ENCODE measurements at places on chromosomes 3 and 15.

GRCh38 chr3:183583331-183584245 lies 28.1 kb upstream of the KLHL6 start:
- DNase-seq = no peak

DNA sequence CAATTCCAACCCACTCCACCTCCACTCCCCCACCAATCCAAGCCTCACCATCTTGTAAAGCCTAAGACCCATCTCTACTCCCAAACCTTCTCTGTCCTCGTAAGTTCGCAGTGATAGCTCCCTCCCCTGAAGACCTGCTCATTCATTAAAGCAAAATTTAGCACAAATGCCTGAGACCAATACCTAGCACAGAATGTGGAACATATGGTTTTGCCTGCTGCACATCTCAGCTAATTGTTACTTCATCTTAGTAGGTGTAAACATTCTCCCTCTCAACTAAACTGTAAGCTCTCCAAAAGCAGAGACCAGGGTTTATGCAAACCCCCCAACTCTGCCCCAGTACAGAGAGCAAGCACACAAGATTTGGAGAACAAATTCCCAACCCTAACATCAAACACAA lies 20.5 kb downstream of the DCLK3 start:
- DNase-seq = no peak

DNA sequence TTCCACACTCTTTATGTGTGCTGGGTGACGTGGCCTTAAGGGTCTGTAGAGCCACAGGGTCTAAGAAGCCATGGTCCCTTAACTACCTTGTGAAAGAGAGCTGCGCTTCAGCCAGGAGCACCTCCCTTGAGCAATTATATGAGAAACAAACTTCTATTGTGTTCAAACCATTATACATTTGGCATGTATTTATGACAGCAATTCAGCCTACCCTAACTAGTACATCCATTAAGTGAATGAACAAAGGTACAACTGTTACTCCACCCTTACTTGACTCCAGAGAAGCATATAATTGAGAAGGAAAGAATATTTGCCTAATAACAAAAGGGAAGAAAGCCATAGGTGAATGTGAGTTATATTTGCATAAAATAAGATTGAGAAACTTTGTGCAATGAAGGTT lies 69.8 kb upstream of the BOC start:
- DNase-seq = no peak

GRCh38 chr15:42138968-42139386 lies 17.5 kb downstream of the PLA2G4F start:
- DNase-seq = no peak

DNA sequence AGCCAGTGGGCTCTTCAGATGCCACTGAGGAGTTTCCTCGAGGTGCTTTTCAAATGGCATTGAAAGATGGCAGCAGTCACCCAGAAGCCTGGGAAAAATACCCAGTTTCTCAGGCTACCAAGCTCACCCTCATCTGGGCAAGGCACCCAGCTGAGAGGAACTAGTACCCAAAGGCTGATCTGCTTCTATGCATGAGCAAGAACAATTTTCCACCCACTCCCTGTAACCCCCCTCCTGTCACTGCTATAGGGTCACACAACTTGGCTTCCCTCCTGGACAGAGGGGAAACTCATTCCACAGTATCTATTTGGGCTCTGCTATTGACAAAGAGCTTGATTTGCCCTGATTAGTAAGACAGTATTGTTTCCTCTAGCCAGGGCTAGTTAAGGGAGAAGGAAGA lies 31.9 kb downstream of the THRB start:
- no peak for DNase-seq

DNA sequence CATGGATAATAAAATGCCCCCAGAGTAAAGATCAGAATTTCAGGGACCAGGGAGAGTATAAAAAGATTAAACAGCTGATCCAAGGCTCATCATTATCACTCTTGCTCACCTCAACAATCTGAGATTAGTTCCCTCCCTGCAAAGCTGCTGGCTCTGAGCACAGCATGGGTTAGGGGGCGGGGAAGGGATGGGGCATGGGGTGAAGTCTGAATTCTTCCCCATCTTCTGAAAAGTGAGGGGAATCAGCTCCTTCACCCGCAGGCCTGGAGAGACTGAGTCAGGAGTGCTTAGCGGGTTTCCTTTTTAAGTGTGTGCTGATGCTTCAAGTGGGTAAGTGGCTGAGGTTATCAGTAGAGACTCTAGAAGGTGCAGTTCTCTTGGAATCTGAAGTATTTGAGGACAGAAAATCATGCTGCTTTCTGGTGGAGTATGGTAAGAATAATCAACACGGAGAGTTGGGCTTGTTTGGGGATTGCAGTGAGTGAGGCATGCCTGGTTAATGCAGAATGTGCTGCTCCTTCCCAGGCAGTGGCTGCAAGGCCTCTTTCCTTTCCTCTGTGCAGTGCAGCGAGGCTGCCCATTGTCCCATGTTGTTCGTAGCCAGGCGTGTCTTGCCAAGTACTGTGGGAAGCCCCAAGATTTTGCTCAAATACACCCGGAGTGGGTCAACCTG lies 59.2 kb upstream of the TRAK1 start:
- DNase-seq = no peak

DNA sequence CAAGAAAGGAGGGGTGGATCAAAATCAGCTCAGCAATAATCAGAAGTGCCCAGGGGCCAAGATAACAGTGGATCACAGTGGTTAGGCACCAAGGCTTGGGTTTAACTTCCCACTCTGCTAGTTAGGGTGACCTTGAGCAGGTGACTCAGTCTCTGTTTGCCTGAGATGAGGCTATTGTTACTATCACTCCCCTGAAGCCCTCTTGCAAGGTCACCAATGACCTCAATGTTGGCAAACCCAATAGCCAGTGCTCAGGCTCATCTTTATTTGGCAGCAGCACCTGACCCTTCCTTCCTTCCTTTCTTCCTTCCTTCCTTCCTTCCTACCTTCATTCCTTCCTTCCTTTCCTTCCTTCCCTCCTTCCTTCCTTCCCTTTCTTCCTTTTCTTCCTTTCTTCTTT lies 102.4 kb upstream of the HACD2 start:
- no peak for DNase-seq

DNA sequence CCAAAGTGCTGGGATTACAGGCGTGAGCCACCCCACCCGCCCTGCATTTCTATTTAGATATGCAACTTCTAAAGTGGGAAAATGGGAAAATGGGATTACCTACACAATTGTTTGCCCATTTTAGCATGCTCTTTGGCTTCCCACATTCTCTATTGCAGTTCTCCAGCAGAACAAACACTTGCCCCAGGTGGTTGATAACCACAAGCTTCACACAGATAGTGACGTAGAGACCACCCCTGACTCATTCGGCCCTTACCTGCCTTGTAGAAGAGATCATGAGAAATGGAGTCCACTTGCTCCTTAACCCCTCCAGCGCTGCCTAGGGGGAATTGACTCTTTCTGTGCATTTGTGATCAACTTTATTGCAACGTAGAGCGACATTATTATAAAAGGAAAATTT lies 83.2 kb upstream of the RAP2B start:
- no peak for DNase-seq

DNA sequence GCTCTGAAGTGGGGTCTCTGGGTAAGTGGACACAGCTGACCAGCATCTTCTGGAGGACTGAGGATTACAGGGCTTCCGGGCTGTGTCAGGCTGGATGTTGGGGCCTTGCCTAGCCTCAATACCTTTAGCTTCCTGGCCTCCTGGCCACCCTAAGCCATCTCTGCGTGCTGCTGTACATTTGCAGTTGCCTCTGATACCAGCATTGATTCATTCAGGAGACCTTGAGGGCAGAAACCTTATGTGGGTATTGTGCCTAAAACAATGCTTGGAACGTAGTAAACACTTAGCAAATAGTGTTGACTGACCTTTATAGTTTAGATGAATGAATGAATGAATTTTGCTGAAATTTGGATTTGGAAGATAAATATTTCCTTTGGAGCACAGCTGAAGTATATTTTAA lies 97.0 kb downstream of the FLNB start:
- no peak for DNase-seq

DNA sequence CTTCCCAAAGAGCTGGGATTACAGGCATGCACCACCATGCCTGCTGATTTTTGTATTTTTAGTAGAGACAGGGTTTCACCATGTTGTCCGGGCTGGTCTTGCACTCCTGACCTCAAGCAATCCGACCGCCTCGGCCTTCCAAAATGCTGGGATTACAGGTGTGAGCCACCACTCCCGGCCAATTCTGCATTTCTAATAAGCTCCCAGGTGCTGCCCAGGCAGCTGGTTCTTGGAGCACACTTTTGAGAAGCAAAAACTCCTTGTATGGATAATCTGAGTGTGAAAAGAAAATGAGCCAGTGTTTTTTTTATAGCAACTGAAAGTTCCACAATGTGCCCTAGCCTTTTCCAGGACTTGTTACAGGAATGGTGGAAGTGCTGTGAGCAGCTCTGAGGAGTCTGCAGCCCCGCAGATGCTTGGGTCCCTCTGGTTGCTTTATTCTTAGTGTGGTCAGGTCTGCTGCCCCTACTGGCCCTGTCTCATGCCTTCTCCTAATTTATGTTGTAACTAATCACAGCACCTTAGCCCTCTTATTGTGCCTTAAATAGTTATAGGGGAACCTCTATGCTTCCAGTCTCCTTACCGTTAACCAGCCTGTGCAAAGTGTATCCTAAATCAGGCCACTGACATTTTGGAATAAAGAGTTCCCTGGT lies 13.5 kb upstream of the KCNAB1 start:
- no peak for DNase-seq

GRCh38 chr3:26312816-26313215 lies 309.8 kb upstream of the LRRC3B start:
- DNase-seq = no peak

DNA sequence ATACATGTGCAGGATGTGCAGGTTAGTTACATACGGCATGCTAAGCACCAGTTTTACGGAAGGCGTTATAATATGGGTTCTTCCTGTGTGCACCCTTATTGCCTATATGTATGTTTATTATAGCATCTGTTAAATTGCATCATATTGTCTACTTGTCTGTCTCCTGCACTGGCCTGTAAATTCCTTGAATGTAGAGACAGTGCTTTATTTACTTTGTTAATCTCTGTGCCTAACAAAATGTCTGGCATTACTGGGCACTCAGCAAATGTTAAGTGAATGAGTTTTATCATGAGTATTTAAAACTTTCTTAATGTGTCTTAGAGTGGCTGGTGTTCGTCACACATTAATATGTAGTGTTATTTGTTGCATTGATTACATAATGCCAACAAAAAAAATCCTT lies 23.8 kb downstream of the MGA start:
- DNase-seq = no peak

DNA sequence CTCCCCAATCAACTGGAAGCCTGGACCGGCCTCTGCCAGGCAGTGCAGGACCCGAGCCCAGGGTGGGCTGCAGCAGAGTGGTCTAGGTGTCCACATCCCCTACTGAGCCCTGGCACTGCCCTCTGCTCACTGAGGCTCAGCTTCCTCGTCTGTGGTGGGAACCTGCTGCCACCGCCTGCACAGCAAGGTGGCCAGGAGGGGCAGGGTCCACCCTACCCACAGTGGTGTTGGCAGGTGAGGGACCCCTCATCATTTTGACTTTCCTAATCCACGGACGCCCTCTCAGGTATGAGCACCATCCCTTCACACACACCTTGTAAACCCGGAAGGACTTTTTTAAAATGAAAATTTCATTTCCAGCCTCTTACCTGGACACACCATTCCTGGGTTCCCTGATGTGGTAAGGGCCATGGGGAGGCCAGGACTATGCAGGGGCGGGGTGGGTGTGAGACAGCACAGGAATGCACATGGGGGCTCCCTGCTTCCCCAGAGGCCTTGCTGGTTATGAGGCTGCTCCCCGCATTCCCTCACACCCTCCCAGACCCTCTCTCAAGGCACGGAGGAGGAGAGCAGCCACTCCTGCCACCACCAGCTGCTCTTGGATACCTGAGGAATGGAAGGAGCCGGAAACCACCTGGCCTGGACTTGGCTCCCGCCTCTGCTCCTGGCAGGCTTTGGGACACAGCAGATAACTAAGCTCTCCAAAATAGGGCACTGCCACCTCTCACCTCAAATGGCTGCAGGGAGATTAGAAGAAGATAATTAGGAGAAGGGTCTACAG lies 185.9 kb upstream of the TPM1 start:
- no peak for DNase-seq

- no peak for DNase-seq
These were observed 513.9 kb upstream of the CADM2 start for GRCh38 chr3:84444726-84445521.

DNA sequence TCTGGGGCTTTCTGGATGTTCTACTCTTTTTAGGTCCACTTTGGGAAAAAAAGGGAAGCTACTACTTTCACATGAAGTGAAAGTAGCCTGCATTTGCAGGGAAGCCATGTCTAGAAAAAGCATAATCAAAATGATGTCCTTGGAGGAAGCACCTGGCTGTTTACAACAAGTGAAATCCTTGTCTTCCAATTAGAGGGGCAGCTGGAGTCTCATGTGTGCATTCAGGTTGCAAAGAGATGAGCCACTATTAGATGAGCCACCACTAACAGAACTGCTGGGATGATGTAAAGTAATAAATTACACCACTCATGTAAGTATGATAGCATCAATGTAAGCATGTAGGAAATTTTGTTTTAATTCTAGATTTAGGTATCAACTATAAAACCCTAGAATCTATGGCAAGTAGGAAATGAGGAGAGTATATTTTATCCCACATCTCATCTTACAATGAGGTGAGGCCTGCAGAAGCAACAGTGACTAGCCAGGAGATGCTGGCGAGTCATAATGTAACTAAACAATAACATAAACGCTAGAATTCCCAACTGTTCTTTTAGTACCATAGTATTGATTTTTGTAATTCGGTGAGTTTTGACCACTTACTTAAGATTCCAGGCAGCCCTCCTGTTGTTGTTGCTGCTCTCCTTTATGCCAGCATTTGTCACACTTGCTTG lies 75.9 kb downstream of the TMEM108 start:
- no peak for DNase-seq

- DNase-seq = no peak
These were observed 159.5 kb upstream of the LPP start for GRCh38 chr3:187994221-187995042.

GRCh38 chr3:152330559-152330958 lies 61.8 kb downstream of the MBNL1 start:
- DNase-seq = no peak

GRCh38 chr3:50652709-50653108 lies 22.0 kb upstream of the DOCK3 start:
- DNase-seq = no peak

- no peak for DNase-seq
These were observed 99.2 kb upstream of the LRRN1 start for GRCh38 chr3:3699816-3700633.

GRCh38 chr3:73342077-73342476 lies 280.6 kb downstream of the EBLN2 start:
- DNase-seq = no peak

DNA sequence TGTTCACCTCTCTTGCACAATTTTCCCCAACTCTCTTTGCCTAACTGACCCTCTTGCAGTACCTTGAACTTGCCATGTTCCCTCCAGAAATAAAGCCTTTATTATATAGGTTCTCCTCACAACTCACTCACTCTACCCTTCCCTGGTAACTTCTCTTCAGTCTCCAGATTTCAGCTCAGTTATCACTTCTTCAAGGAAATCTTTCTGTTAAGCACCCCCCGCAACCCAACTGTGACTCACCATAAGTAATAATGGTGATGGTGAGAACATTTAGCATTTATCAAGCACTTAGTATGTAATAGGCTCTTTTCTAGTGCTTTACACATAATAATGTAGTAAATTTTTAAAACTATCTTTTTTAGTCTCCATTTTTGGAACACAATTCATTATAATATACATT lies 8.1 kb upstream of the OR5K1 start:
- DNase-seq = no peak
